ENCODE measurements at places on chromosomes 3 and 15. TPM values are rescaled to one million over a fixed set of nuclear protein-coding genes. Genes with fewer than 3 reads are reported as not detected.

- no peak for DNase-seq
Observed at GRCh38 chr3:160804762-160805161, 48.7 kb downstream of the PPM1L start.

DNA sequence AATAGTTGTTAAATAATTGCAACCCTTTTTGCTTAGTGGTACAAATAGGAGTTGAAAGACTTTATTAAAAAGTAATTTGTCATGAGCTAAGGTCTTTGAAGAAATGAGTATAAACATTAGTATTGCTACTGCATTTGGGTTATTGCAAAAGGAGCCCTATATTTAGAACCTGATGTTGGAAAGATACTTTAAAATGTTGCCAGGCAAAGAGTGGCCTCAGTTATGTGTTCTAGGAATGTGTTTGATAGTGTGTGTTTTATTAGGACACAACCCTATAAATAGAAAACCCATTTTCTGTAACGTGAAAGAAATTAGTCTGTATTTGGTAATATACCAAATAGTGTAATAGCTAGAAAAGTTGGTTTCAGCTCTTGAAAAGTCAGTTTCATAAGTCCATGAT, 10.7 kb downstream of the VPS8 start:
- DNase-seq = no peak

GRCh38 chr3:187744169-187745151, 808 bp downstream of the BCL6 start:
- peak; percentile 87 for DNase-seq

DNA sequence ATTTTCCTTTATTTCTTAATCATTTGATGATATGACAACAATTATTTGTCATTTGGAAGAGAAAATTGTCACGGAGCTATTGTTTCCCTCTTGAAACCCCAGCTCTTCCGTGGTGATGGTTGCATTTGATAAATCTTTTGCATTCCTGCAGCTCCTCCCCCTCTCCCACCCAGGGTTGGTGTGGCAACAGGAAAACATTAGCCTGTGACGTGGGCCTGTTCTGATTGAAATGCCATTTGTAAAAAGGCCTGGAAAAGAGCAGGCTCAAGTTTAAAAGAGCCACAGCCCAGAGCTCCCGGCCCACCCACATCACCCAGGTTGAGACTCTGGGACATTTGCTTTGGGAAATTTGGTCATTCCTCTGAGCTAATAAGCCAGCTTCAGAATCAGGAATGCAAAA, 282.5 kb downstream of the RPLP1 start:
- DNase-seq = no peak

GRCh38 chr3:154571553-154572226, 141.7 kb upstream of the GPR149 start:
- DNase-seq = no peak

- DNase-seq = no peak
Observed at GRCh38 chr3:46239952-46240351, 2.3 kb upstream of the CCR3 start.

DNA sequence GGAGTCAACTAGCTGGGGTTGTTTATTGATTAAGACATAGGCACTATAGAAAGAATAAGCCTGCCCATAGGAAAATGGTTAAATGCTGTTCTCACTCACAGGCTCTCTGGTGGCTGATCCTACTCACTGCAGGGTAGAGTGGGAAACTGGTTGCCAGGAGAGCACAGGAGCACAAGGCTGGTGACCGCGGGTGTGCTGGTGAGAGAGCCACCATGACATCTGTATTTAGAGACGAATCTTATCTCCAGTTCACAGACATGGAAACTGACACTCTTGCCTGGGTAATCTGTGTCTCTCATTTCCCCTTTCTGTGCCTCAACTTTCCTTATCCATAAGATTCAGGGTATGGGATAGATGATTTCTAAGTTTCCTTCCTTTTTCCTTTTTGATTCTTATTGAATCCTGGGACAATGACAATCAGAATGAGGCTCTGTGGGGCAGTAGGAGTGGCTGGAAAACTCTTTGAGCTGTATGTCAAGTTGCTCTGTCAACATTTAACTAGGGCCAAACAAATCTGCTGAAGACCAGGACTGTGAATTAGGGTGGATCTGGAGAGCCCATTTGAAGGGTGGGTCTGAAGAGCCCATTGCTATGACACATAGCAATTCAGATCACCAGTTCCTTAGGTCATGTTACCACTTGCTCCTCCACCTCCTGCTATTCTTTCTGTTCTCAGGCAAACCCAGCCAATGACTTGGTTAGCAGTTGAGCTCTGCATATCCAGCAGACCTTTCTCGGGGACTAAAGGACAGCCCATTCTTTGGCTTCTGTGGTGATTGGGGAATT, 286.1 kb upstream of the TBL1XR1 start:
- no peak for DNase-seq

GRCh38 chr15:91186904-91187656, 87.0 kb downstream of the SV2B start:
- peak; percentile 58 for DNase-seq

DNA sequence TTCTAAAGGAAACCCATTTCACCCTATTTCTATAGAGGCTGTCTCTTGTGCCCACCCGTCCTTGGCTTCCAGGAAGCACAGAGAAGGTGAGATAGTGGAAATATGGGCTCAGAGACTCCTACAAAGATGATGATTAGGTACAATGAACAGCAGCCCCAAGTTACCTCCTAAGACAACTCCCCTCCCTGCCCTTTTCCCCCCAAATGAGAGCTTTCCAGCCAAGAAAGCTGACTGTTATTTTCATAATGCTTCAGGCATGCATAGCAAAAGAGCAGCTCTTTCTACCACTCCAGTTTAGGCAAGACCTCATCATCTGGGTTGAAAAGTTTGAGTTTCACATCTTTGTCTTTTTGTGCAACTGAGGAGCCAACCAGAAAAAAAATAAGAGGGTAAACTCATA, 248.8 kb upstream of the ADAMTS9 start:
- no peak for DNase-seq

The TMEM207 gene
- total RNA-seq = not detected
